ENCODE measurements at places on chromosomes 1 and 21.
A peak's percentile ranks its signal among the peaks of the same experiment; 100 is the strongest.

DNA sequence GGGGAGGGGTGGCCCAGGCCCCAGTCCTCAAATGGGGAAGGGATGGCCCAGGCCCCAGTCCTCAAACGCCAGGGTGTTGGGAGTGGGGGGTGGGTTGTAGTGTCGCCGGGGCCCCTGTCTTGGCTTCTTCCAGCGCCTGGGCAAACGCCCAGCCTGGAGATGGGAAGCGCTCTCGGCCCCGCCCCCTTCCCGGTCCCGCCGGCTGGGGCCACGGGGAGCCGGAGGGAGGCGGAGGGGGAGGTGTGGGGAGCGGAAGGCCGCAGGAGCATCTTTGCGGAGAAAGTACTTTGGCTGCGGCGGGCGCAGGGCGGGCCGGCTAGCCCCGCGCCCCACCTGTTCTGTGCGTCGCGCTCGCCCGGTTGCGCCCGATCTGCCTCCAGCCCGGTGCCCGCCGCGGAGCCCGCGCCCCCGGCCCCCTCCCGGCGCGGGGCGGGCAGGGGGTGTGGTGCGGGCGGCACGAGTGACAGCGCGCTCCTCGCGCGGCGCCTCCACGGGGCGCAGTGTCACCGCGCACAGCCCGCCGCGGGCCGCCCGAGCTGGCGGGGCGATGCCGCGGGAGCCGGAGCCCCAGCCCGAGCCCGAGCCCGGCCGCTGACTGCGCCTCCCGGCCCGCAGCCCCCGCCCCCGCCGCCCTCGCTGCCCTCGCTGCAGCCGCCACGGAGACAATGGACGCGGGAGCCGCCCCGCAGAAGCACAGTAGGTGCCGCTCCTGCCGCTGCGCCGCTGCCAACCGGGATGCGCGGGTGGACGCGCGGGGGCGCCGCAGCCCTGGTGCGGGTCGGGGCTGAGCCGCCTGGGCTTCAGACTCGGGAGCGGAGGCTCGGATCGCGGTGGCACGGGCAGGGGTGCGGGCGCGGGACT lies 31.1 kb upstream of the PEX10 start:
- no peak for DNase-seq

GRCh38 chr1:193404236-193404635 lies 217.8 kb upstream of the B3GALT2 start:
- no peak for DNase-seq

DNA sequence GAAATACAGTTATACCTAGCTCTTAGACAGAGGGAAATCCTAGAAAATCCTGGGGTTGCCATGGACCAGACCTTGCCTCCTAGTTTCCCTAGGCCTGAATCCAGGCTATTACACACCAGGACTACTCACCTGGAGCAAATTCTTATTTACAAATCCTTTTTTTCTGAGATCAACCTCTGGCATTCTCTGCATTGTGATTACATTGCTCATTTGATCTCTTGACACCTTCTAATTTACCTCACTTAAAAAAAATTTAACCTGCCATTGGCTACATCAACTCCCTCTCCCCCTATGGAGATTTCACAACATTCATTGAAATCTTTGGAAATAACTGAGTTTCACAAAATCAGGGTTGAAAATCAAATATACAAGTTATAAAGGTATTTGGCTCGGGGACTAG lies 2.9 kb upstream of the C1orf105 start:
- no peak for DNase-seq

DNA sequence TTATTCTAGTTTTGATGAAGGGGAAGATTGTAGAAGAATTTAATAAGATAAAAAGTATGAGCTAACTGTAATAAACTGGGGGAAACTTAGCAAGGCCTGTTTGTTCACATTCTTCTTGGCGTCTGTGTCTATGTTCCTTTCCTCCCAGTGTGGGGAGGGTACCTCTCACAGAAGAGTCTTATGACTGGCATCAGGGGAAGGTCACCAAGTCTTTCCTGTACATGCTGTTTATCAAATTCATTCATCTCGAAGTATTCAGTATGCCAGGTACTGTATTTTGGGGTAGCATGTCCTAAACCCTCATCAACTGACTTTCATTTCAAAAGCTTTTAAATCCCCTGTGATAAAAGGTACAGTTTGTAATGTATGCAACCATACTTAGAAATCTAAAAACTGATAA lies 78.4 kb downstream of the HS2ST1 start:
- no peak for DNase-seq

GRCh38 chr1:194846488-194846887 lies 1660.1 kb upstream of the B3GALT2 start:
- no peak for DNase-seq

GRCh38 chr1:4973341-4973740 lies 318.9 kb downstream of the AJAP1 start:
- no peak for DNase-seq

- DNase-seq: peak; percentile 81
Observed at GRCh38 chr1:74732960-74733603, at the start of the genes CRYZ and TYW3. Gene CRYZ, minus strand, starts transcription at chr1:74733050. Its CDS starts 8,229 bp downstream, at chr1:74724821. Gene TYW3, plus strand, starts transcription at chr1:74733152. Its CDS starts 93 bp downstream, at chr1:74733245.

GRCh38 chr1:101291562-101292380 lies 55.0 kb downstream of the S1PR1 start:
- no peak for DNase-seq

DNA sequence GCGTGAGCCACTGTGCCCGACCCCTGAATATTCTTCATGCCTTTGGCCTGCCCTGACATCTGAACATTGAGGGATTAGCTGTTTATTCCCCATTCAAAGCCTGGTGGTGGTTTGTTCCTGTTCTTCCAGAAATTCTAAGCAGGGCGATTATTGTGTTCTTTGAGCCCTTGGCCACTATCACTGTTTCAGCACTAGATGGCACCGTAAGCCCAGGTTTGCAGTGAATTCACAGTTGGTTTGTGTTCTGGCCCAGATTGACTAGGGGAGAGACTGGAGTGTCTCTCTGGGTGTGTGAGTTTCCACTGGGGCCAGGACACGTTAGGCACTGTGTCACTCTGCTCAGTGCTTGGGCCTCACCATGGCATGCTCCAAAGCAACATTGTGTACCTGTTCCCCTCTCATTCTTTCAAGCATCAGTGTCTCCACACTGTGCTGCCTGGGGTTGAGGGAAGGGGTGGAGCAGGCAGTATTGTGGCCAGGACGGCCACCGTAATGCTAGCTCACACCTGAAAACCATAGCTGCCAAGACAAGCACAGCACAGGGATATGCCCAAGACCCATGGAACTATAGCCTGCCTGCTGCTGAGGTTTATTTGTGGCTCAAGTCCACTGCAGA lies 52.7 kb downstream of the PKN2 start:
- DNase-seq: no peak

Data from activated CD8-positive, alpha-beta memory T cell treated with anti-CD3 and anti-CD28 coated beads, Interleukin-2, amount 50 U/mL, for 4 hours (primary cell).